ENCODE measurements at places on chromosomes 5 and 9. TPM values are rescaled to one million over a fixed set of nuclear protein-coding genes. Genes with fewer than 3 reads are reported as not detected.

Gene CMYA5
- 0.97 TPM for total RNA-seq

Gene NEUROG1
- total RNA-seq, result not detected

Gene EMB
- total RNA-seq, result 0.22 TPM

Gene TIFAB
- not detected for total RNA-seq

Gene TRPM6
- total RNA-seq, result not detected

Gene SPINK4
- not detected for total RNA-seq

Gene GBGT1
- 3.1 TPM for total RNA-seq

Gene PCDHGA12
- total RNA-seq, result 10.9 TPM

Gene APBA1
- total RNA-seq, result 4.3 TPM

Gene ZNF883
- 6.6 TPM for total RNA-seq

Gene CENPK
- 17.2 TPM for total RNA-seq

Gene PHF24
- total RNA-seq, result not detected

Gene SYK
- not detected for total RNA-seq

Gene TNFSF8
- total RNA-seq, result not detected

Gene NR2F1
- total RNA-seq, result 17.1 TPM

Gene OR13C3
- total RNA-seq, result not detected

Gene ORM1
- not detected for total RNA-seq

Gene UBQLN1
- 92.7 TPM for total RNA-seq

Gene CAVIN4
- total RNA-seq, result 1.9 TPM

Gene KIF20A
- total RNA-seq, result 26.0 TPM

Gene KCNV2
- total RNA-seq, result not detected

Gene SNX24
- total RNA-seq, result 20.8 TPM

Gene UBAC1
- total RNA-seq, result 45.9 TPM

Gene PCDH1
- total RNA-seq, result 3.5 TPM

Gene GLRA1
- not detected for total RNA-seq

Gene KCNN2
- not detected for total RNA-seq

Gene FAM221B
- total RNA-seq, result not detected

Gene GKAP1
- not detected for total RNA-seq

Gene CDH9
- total RNA-seq, result not detected

Gene SUSD3
- 0.63 TPM for total RNA-seq

Gene ADAMTS6
- total RNA-seq, result 62.5 TPM

Gene PKD2L2
- not detected for total RNA-seq

Gene MYO10
- total RNA-seq, result 43.2 TPM

Gene GABRA1
- not detected for total RNA-seq

Gene VPS13A
- total RNA-seq, result 15.8 TPM

Gene DBH
- not detected for total RNA-seq

Gene GGTA1
- not detected for total RNA-seq

Gene POU5F2
- total RNA-seq, result 0.76 TPM

Gene TMC1
- total RNA-seq, result not detected

Gene SLC36A2
- total RNA-seq, result not detected

Gene FGF10
- total RNA-seq, result not detected

Gene PIP5KL1
- 5.5 TPM for total RNA-seq

Gene CA9
- 3.4 TPM for total RNA-seq

Gene ARHGAP26
- total RNA-seq, result 8.3 TPM

Gene FOXD4
- total RNA-seq, result not detected

Gene CARD9
- total RNA-seq, result not detected

Gene THBS4
- total RNA-seq, result 0.43 TPM

Gene PCDHGB3
- 2.8 TPM for total RNA-seq

Gene ACTBL2
- 0.11 TPM for total RNA-seq

Gene CTSV
- total RNA-seq, result not detected
